ENCODE measurements at places on chromosomes 3 and 15.

GRCh38 chr15:29517829-29518228 lies 248.2 kb upstream of the NSMCE3 start:
- DNase-seq, result no peak

DNA sequence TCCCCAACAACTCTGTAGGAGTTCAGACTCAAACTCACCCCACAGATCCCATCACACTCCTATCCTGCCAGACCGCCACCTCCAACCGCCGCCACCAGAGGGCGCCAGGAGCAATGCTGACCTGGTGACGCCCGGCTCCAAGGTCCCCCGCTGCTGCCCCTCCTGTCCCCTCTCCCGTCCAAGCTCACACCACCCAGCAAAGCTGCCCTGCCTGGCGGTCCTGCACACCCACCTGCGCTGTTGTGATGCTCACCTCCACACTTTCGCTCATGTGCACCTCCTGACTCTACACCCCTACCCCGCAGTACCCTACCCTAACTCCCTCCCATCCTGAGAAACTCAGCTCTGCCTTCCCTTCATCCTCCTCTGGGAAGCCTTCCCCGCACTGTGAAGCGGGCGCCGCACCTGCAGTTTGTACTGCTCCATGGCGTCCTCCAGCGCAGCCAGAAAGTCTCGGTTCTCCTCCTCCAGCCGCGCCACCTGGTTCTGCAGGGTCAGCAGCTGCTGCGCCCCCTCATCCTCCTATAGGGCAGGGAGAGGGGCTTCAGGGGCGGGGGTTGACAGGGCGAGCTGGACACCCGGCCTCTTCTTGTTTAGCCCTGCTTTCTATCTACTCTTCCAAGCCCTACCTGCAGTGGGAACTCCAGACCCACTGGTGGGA lies 7.9 kb downstream of the KIF7 start:
- peak; percentile 38 for DNase-seq

DNA sequence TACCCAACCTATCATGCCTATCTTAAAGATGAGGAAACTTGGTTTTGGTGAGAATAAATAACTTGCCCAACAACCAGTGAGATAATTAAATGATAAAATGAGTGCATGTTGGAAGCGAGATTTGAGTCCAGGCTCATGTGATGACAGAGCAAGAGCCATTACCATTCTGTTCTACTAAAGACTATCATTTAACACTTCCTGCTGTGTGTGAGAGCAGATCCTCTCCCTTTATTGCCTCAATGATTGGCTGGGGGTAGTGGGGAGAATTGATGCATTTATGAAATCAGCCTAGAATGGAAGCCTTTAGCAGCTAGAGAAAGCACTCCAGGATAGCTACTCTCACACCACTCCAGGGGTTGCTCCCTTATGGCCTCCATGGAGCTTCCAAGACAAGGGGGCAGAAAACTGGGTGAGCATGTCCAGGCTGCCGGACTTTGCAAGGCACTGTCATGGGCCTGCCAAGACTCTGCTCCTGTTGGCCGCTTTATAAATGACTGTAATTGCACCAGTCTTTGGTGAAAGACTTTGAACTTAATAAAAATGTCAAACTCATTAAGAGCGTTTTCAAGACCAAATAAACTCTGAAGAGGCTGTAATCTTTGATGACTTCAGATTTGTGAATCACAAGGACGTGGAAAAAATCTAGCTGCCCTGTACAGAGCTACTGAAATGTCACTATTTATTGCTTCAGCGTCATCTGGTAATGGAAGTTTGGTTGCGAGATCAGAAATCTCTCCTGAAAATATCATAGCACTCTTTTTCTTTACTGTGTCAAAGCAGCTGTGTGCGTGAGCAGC lies 209.1 kb upstream of the NR2E3 start:
- no peak for DNase-seq

DNA sequence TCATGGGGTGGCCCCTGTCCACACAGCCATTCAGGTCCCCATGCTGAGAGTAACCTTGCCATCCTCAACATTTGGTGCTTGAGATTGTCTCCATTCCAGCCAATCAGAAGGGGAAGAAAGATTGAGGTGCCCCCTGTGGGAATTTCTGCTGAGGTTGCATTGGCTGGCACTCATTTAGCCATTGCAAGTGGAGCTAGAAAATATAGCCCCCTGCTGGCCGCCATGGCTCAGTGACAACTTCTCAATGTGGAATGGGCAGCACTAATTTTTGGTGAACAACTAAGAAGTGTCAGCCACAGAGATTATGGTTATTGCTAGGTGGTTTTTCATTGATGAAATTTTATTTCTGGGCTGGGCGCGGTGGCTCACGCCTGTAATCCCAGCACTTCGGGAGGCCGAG lies 22.0 kb downstream of the COL6A6 start:
- peak; percentile 19 for DNase-seq

DNA sequence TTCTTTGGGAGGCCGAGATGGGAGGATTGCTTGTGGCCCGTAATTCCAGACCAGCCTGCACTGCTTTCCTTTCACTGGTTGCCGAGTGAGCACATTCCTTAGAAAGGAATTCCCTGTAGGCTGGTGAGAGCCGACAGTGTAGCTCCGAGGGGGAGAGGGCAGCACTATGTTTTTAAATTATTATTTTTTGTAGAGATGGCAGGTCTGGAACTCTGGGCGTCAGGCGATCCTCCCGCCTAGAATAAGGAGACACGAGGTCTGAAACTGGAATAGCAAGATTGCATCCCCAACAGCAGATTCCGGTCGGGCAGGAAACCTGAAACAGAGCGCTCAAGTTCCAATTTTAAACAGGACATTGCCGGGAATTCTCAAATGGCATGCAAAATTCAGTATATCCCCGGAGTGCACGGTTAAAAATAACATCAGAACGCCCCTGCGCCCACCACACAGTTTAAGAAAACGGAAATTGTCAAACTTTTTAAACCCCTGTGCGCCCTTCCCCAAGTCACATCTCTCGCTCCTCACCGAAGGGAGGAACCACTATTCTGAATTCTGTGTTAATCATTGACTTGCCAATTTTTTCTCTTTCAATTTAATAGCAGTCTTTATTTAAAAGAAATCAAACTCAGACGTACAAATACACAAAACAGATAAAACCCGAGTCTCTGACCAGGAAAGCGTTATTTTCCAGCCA lies 643 bp upstream of the RNU5B-1 start:
- DNase-seq, result no peak

DNA sequence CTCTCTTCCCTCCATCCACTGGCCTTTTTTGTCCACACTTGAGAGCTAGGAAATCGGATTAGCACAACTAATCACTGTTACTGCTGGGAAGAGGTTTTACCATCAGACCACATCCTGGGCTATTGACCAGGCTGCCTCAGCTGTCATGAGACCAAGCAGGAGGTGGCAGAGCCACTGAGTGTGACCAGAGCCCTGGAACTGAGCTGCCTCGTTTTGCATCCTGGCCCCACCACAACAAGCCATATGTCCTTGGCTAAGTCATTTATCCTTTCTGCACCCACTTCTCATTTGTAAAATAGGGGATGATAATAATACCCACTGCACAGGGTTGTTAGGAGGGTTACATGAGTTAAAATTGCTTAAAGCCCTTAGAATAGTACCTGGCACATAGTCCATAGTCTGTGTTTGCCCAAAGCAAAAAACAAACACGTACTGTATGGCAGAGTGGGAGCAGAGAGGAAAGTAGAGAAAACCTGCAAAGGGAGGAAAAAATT lies 34.1 kb downstream of the TMEM158 start:
- DNase-seq, result no peak

DNA sequence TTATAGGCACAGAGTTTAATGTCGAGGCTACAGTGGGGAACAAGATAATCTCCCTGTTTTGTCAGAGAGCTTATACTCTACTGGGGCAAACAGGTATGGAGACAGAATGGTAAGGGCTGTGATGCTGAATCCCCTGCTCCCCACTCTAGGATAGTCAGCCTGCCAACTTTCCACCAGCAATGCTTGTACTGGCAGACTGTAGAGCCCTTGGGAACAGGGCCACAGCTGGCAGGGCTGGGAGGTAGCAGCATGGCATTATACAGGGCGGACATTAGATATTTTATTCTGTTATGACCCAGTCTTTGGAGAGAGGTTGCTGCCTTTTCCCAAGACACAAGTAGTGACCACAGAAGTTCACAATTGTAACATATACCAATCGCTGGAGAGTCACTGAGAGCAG lies 91.2 kb downstream of the ARRDC4 start:
- no peak for DNase-seq

DNA sequence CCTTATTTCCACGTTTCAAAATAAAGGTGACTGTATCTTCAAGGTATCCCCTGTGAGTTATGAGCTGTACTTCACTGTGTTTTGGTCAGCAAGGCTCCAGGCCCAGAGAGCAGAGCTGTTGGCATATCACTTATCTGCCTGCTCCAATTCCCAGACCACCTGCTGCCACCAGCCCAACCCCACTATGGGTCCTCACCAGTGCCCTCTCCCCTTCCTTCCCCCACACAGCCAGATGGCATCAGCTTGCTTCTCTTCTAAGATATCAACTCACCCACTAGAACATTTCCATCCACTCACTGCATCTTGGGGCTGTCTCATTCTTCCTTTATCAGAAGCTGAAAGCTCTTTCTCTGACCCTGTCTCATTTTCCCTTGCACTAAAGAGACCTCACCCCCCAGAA lies 136.9 kb upstream of the EIF1B start:
- DNase-seq, result no peak

GRCh38 chr3:101203411-101203810 lies 117.0 kb downstream of the IMPG2 start:
- DNase-seq, result no peak

GRCh38 chr3:138964923-138965322 lies 17.9 kb downstream of the FOXL2NB start:
- DNase-seq, result no peak

DNA sequence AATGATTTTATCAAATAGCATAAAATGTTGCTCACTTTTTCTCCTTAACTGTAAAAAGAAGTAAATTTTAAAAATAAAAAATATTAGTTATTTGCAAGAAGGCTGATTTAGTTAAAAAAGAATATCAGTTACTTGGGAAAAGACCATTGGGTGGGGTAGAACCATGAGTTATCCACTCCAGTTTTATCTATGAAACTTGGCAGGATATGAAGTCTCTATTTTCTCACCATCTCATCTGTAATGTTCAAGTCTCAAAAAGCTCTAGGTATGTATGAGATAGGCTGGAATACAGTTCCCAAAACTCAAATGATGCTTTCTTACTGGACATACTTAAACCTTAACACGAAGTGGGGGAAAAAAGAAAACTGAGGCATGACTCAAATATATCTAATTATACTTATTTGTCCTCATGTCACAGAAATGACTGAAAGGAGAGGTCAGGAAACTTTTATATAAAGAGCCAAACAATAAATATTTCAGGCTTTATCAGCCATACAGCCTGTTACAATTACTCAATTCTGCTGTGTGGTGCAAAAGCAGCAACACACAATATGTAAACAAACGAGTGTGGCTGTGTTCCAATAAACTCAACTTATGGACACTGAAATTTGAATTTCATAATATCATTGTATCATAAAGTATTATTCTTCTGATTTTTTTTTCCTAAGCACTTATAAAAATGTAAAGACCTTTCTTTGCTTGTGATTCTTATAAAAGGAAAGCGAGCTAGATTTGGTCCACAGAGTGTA lies 131.8 kb downstream of the TBL1XR1 start:
- DNase-seq, result no peak

DNA sequence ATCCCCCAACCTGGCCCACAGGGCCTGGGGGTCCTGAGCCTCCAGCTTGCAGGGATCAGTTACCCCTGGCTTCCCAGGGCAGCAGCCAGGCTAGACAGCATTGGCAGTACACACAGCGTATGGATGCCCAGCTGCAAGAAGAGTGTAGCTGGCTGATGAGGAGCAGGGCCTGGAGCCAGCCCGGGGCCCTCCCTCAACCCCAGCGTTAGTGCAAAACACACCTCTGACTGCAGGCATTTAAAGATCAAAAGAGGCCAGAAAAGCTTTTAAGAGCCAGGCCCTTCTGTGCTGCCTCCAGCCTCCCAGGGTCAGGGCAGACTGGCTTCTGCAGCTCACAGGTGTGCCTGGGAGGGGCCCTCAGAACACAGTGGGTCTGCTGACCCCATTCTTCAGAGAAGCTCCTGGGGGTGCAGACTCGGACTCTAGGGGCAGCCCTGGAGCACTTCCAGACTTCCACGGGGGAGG lies 110.6 kb downstream of the ETFA start:
- no peak for DNase-seq

DNA sequence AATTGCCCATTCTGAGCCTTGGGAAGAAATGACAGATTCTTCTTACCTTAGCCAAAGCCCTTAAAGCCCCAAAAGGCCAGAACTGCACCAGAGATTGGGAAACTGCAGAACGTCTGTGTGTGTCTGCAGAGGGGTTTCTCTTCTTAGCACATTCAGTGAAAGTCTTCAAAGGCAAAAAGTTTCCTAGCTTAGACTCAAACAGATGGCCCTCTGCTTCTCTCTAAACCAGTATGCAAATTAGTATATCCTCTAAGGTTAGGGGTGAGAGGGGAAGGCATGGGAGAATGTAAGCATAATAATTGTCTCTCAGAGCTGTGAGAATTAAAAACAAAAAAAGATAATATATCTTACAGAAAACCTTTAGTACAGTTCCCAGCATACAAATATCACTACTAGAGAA lies 334.0 kb upstream of the MCTP2 start:
- DNase-seq, result no peak

DNA sequence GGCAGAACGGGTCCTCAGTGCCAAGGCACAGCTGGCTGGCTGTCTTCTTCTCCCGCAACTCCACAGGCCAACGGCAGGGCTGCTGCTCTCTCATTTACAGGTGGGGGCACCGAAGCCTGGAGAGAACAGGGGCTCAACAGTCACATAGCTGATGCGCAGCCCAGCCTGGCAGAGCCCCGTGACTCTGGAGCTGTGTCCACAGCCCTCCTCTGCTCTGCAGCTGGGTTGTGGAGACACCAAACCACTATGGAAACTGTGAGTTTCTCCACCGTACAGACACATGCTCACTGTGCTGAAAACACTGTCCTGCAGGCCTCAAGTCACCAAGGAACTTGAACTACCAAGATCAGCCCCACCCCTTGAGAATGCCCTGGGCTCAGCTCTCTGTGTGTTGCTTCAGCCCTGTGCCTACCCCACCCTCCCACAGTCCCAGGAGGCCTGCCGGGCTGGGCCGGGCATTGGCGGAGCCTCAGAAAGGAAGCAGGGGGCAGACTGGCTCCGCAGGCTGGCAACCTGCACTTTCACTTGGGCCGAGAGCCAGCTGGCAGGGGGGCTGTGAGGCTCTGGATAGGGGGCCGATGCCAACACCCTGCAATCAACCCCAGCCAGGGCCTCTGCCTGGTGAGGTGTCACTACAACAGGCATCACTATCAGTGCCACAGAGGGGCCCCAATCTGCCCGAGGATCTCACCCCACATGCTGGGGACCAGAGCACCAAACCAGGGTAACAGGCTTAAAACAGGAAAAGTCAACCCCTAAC lies 113.7 kb upstream of the RPL32 start:
- no peak for DNase-seq

DNA sequence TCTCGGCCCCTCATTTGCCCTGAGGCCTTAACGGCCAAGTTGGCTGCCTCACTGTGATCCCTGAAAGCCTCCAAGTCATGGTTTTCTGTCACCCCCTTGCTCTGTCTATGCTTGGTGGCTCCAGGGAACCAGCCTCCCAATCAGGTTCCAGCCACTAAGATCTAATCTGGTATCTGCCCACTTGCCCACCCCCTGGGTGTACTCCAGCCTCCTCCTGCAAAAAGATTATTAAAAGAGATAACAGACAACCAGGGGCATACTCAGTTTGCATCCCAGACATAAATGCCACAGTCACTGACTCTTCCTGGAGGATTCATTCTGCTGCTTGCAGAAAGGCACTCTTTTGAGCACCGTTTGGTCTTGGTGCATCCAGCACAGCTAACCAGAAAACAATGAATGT lies 103.9 kb downstream of the NTRK3 start:
- no peak for DNase-seq

- DNase-seq, result no peak
Measured at GRCh38 chr3:33278163-33278562, 921 bp downstream of the FBXL2 start.

Measured in NCI-H187 (cell line).